ENCODE measurements at places on chromosomes 6 and 20.
A peak's percentile ranks its signal among the peaks of the same experiment; 100 is the strongest.

GRCh38 chr6:82129797-82130196 is 117.7 kb downstream of the IBTK start:
- DNase-seq: no peak

DNA sequence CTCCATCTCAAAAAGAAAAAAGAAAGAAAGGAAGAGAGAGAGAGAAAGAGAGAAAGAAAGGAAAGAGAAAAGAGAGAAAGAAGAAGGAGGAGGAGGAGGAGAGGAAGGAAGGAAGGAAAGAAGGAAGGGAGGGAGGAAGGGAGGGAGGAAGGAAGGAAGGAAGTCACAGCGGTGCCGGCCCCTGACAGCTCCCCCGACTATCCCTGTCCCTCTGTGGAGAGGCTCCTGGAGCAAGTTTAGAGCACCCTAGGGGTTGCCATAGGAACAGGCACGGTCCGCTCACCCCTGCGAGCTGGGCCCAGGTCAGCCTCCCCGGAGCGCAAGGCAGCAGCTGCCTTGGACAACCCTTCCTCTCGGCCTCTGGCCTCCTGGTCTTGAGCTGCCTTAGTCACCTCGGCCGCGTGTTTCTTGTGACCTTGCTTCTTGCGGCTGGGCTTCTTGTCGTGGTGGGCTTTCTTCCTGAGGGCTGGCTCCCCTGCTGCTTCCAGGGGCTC is 6.8 kb downstream of the BNIP5 start:
- no peak for DNase-seq

DNA sequence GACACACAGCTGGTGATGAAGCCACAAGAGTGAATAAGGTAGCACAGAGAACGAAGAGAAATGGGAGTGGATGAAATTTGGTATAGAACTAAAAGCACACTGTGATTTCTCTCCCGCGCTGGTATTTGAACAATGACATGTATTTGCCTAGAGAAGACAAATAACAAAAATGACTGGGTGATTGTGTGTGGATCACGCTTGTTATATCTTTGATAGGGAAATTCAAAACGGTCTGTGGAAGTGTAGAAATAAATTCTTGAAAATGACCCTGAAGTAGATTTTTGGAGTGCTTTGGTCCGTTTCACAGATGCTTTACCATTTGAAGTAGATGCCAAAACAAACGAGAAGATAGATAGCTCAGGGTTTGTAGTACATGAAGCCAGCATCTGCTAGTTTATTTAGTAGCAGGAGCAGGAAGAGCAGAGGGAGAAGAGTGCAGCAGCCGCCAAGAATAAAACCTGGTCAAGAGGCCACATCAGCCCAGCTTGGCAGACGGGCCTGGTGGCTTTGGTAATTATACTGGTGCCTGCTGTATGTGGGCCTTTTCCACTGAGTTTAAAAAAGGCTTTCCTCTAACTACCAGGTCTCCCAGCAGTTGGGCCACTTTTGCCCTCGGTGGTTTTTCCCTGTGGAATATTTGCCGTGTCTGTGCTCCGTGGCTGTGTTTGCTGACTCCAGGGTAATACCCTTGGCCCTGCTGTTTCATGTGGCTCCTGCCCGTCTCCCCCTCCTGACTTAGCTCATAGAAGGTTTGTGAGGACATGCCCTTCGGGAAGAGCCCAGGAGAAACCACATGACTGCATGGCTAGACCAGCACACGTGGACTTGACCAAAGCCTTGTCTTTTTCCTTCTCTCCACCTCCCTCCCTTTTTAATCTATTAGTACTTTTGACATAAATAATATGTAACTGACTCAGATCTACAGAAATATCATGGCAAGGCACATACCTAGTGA is 294.0 kb downstream of the SOX4 start:
- DNase-seq: no peak

- DNase-seq: no peak
Measured at GRCh38 chr6:124053315-124053714, 249.7 kb downstream of the NKAIN2 start.

DNA sequence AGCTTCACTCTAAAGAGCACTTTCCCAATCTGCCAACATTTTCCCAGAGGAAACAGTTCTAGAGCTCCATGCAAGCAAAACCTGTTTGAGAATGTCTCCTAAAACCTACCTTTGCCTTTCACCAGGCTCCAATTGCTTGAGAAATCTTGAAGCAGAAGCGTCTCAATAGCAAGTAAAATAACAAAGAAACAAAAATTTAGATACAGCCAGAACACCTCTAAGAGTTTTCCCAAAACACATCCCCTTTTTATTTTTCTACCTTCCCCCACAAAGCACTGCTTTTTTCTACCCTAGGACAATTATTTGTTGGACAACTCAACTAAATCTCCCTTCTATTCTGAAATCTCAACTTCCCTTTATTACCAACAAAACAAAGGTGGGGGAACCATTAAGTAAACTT is 3.6 kb downstream of the VGLL2 start:
- no peak for DNase-seq

DNA sequence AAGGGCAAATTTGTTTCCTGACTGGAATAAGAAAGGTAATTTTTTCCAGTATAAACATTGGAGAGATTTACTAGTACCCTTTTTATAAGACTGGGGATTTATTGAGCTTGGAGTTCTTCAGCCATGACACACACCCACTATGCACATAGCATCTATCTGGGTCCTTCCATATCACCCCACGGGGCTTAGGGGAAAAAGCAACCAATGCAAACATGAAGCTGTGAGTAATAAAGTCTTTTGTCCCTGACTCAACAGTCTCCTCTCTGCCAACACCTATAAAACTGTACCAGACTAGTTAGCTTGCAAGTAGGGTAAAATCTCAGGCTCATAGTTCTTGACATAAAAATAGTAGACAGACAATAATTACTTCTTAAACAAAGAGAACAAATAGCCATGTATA is 23.4 kb downstream of the COL21A1 start:
- DNase-seq: no peak

GRCh38 chr6:26322645-26323482 is 42.1 kb upstream of the BTN3A2 start:
- peak; percentile 96 for DNase-seq

DNA sequence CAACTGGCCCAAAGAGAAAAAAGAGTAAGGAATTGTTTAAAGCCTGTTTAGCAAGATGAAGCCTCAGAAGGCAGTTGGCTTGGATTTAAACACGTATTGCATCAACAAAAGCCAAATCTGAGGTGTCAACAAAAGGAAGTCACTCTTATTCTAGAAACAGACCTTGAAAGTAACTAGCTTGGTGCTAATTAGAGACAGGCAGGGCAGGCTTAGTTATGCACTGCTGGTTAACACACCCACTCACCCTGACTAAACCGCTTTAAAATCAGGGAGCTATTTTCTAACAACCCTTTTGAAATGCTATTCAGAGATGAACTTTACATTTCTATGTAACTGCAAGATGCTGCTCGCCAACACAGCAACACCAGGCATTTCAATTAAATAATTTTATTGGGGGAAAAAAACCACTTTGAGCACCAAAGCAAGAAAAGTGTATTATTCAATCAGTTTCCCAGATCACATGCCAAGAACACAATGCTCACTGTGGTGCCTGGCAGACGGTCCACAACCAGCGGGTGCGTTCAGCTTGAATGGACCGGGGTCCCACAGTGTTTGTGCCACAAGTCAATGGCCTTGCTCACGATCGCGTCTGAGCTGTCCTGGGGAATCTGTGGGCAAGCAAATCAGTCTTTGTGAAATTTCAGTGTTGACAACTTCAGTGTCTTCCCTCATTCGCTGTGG is 23.6 kb downstream of the TBC1D7 start:
- DNase-seq: peak; percentile 19

DNA sequence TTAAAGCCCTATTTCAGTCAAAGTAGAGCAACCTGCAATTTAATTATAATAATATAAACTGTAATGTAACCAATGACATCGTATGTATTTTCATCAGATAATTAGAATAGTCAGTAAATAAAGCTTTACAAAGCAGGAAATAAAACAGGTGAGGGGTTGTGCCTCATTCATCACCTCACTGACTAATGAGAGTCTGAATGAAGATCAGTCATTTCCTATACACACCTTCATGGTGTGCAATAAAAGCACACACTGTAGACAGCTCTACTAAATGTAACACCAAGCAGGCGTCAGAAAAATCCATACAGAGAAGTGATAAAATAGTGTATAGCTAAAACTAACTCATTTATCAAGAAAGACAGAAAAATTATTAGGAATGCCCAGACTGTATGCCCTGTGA is 105.9 kb downstream of the MAN1A1 start:
- DNase-seq: no peak

DNA sequence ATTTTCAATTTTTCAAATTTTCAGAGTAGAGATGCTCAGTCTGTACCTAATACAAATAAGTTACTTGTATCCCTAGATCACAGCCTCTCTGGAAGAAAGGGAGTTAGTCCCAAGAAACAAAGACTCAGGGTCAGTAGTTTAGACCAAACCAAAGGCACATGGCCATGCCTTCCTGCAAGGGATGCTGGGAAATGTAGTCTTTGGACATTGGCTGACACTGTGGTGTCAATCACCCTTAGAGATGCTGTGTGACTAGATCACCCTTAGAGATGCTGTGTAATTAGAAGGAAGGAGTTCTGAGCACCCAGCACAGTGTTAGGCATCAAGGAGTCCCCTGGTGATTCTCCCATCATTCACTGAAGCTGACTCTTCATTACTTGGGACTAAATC is 202.1 kb downstream of the NFATC2 start:
- no peak for DNase-seq

GRCh38 chr6:136772685-136773472 is 19.4 kb downstream of the MAP3K5 start:
- peak; percentile 75 for DNase-seq

DNA sequence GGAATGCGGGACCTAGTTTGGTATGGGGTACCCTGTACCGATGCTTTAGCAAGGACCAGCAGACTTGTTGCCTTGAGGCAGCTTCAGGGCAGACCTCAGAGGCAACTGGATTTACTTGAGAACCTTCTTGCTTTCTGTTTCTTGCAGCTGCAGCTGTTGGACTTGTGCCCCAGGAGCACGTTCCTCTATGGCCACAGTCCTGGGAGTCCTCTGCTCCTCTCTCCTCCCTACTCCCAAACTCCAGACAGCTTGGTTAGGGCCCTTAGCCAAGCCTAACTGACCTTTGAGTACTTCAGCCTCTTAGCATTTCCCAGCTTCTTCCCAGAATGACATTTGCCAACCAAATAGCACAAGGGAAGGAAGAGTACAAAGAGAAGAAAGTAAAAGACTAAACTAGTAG is 34.7 kb downstream of the GHRH start:
- no peak for DNase-seq

- no peak for DNase-seq
Measured at GRCh38 chr6:2186516-2186915, 58.9 kb downstream of the GMDS start.

- DNase-seq: peak; percentile 95
Measured at GRCh38 chr20:21315138-21315537, 12.0 kb downstream of the XRN2 start.

DNA sequence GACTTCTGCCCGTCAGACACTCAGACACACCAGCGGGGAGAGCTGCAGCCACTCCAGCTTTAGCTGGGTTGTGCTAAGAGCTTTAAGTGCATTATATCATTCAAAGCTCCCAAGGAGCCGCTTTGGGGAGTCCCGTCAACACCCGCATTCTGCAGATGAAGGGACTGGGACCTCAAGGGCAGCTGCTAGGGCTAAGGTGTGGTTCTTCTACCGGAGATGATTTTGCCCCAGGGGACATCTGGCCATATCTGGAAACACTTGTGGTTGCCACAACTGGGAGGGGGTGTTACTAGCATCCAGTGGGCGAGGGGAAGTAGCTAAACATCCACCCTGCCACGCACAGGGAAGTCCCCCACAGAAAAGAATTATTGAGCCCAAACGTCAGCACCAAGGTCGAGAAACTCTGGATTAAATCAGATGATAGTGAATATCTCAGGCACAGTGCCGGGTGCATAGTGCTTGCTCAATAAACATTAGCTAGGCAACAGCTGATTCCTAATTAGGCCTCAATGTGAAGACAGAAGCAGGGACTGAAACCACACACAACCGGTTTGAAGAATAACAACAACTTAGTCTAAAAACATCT is 29.6 kb downstream of the PMEPA1 start:
- DNase-seq: peak; percentile 81

DNA sequence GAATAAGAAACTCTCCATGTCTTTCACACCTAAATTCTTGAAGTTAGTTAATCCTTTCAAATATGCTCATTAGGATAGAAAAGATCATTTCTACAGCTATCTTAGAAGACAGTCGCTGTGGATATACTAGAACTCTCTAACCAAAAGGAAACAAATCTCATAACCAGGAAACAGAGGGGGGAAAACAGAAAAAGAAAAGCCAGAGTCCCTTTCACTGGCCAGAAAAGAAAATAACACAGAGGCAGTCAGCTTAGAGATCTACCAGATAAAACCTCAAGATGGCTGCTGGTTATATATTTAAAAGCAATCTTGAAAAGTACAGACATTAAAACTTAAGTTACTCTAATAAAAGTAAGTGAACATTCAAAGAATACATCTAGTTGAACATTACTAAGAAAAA is 19.6 kb downstream of the NUP153 start:
- DNase-seq: no peak

- DNase-seq: no peak
Measured at GRCh38 chr20:63454731-63455567, 17.5 kb downstream of the KCNQ2 start.

DNA sequence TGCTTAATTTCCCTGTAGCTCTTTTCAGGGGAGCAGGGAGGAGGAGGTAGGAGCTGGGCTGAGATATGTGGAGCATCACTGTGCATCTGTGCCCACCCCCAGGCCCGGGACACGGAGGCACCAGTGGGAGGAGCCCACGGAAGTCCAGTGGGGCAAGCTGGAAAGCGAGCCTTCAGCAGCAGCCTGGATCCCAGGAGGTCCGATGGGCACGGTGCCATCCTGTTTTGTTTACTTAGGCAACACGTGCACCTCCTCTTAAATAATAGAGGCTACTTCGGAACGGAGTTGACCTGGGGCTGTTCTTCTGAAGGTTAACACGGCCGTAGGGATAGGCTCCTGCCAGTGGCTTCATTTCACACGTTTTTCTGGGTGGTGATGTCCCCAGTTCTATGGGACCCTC is 51.6 kb downstream of the CDH4 start:
- DNase-seq: no peak

DNA sequence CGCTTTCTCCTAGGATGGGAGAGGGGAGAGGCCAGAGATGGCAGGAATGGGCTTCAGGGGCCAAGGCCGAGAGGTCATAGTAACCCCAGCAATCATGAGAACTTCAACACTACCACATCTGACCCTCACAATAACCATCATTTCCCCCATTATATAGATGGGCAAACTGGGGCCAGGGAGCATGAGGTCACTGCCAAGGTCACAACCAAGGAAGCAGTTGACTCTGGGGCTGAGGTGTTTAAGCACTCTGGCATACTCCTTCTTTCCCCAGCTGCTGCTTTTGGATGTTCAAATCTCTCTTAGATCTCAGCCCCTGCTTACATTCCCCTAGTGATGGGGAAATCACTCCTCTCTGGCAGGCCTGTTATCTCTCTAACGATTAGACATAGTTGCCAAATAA is 39.6 kb downstream of the CDH22 start:
- DNase-seq: no peak

Measured in suppressor macrophage treated with lipopolysaccharide for 1 hour (primary cell).